ENCODE measurements at places on chromosomes 13 and 19.

DNA sequence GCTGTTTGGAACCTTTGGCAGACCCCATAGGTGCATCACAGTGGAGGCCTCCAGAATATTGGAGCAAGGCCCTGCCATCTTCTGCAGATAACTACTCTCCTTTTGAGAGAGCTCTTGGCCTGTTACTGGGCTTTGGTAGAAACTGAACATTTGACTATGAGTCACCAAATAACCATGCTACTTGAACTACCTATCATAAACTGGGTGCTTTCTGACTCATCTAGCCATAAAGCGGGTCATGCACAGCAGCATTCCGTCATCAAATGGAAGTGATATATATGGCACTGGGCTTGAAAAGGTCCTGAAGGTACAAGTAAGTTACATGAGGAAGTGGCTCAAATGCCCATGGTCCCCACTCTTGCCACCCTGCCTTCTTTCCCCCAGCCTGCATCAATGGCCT lies 782.5 kb upstream of the SLITRK6 start:
- no peak for ATAC-seq

GRCh38 chr13:28579322-28579721 lies 79.6 kb upstream of the POMP start:
- no peak for ATAC-seq

DNA sequence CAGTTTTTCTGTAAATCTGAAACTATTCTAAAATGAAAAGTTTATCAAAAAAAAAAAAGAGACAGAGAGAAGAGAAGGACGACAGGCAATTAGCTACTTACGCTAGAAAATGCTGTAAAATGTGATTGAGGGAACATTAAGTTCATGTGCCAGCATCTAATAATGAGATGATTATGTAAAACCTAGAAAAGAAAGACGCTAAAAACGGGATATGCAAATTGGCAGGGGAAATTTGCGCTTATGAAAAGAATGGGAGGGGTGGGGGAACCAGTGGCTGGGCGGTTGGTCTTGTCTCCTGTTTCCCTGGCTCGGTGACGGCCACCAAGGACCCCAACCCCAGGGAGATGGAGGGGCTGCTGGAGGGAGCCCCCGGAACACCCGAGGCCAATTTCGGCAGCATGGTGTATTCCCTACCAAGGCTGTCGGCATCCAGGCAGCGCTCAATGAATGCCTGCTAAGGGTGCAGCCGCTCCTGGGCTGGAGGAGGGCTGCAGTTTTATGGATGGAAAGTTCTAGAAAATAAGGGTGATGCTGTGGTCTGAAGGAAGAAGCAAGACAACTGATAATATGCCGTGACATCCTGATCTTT lies 34.2 kb downstream of the GNG7 start:
- ATAC-seq, result no peak

GRCh38 chr19:48633148-48634035 lies 3.8 kb downstream of the DBP start:
- no peak for ATAC-seq

DNA sequence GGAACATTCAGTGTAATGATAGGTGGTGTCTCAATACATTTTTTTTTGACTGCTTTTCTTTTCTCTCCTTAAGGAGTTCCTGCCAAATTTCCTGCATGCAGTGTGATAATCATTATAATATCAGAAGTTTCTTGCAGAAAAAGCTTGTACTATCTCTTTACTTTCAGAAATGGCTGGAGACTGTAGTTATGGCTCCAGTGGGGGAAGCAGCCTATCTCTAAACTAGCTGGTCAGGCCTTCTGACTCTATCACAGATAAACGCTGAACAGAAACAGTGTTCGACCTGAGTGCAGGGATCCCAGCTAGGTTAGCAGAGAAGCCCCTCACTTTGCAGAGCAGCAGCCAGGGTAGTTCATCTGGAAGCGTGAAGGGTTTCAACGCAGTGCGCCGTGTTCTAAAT lies 1.9 kb downstream of the CCNE1 start:
- no peak for ATAC-seq

DNA sequence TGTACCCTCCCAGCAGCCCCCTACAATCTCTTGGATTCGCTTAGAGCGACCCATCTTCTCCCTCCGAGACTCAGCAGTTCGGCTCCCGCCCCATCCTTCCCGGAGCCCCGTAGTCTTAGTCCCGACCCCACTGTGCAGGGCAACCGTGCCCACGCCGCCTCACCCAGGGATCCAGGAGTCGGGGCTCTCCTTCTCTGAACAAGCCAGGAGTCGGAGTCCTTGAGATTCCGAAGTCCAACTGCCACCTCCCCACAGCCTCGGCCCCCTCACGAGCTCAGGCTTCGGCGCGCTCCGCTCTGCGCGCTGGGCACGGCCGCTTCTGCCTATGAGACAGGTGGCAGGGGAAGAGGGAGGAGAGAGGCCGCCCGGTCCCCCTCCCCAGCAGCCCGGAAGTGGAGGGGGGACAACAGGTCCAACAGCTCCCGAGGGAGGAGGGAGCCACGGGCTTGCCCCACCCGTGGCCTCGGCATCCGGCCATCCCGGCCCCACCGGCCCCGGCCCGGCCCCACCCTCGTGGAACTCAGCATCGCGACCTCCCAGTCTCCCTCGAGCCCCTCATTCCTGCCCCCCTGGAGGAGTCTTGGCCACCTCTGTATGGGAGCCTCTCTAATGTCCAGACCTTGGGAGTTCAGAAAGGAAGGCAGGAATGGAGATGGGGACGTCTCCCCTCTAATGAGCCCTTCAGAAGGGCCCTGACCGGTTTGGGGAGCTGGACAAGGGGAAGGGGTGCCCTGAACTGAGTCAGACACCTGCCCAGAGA lies at the start of gene PHLDB3:
PHLDB3 (minus strand) TSS at position 321 of the 760 bp plus-strand sequence. CDS start 628 bp downstream, outside the sequence.
- peak; percentile 66 for ATAC-seq

DNA sequence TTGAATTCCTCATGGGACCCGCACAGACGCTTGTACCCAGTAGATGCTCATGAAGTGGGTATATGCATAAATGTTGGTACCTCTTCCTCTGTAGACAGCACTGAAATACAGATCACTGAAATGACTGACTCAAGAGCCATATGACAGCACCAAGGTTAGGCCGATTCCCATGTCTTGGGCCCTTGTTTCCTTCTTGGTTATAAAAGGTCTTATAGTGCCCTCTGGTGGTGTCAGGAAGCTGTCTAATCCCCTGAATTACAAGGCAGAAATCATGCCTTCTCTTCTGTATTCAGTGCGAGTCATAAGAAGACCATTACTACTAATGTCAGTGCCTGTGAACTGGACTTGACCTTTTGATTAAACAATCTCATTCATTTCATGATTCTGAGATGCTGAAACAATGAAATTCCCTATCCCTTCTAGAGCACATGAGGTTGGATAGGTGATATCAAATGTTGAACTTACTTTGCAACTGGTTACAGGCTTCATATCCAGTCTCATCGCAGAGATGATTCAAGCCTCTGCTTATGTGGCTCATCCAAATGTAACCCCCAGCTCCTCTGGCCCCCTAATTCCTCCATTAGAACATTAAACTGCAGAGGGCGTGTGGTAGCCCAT lies 59.7 kb downstream of the SPATA13 start:
- peak; percentile 85 for ATAC-seq

- ATAC-seq, result peak; percentile 17
Observed at GRCh38 chr13:110492679-110493593, 68.6 kb downstream of the RAB20 start.

GRCh38 chr13:33940256-33940655 lies 122.3 kb downstream of the RFC3 start:
- no peak for ATAC-seq

DNA sequence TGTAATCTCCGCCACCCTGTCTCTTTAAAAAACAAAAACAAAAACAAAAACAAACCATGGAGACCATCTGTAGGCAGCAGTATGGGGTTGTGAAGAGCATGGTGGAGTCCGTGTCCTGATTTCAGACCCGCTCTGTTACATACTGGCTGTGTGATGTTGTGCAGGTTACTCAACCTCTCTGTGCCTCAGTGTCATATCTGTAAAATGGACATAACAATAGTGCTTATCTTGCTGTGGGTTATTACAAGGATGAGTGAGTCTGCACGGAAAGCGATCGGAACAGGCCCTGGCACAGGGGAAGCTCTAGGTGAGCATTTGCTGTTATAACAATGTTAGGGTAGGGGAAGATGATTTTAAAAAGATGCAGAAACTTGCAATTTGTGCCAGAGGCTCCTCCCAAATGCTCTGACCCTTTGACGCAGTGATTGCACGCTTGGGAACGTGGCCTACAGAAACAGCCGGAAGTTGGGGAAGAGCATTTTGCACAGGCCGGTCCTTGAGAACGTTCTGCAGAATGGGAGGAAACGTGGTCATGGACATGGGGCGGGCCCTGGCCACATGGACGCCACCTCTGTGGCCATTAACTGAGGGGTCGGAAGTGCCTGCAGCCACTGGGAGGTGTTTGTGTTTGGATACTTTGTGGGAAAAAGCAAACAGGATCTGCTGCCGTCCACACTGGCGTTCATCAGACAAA lies 15.7 kb upstream of the SELENOW start:
- ATAC-seq, result peak; percentile 23

GRCh38 chr13:44879452-44880058 lies 109.7 kb downstream of the NUFIP1 start:
- ATAC-seq, result peak; percentile 64

DNA sequence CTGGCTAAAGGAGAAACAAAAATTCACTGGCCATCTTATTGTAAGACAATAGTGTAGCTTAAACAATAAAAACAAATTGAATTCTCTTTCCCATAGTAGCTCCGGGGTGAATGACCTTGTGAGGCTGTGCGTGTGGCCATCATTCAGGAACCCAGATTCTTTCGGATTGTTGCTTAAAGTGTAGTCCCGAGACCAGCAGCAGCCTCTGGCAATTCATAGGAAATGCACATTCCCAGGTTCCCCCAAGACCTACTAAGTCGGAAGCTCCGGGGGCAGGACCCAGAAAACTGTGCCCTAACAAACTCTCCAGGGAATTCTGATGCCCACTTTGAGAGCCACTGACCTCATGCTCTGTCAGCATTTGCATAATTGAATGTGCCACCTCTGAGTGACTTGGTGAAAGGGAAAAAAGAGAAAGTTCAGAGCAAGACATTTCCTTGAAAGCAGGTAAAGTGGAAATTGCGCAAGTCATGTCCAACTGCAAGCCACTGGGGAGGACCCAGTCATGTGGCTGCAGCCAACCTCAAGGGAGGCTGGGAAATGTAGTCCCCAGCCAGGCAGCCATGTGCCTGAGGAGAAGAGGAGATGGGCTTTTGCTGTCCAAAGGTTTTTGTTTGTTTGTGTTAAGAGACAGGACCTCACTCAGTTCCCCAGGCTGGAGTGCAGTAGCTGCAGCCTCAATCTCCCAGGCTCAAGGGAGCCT lies 50.7 kb upstream of the PNMA8B start:
- peak; percentile 85 for ATAC-seq
